ENCODE measurements at places on chromosomes 11 and 22. TPM values are rescaled to one million over a fixed set of nuclear protein-coding genes. Genes with fewer than 3 reads are reported as not detected.

DNA sequence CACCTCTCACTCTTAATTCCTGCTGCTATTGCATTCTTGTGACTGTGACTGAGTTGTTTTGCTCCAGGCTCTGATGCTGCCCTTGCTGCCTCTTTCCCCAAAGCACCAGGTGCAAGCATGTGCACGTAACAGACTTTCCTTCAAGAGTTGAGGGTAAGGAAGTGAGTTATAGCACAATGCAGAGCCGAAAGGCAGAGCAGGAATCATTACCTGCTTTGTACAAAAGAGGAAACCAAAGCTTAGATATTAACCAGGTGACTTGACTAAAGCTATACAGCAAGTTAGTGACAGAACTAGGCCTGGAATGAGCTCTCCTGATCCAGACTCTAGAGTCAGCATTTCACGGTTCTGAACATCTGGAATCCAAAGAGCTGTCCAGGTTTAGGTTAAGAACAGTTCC lies 33.6 kb downstream of the NEU3 start:
- no peaks in the 10 kb centered on the region for H3K27me3 ChIP-seq
- no peak overlapping the region for H3K4me3 ChIP-seq
- no peak for DNase-seq

DNA sequence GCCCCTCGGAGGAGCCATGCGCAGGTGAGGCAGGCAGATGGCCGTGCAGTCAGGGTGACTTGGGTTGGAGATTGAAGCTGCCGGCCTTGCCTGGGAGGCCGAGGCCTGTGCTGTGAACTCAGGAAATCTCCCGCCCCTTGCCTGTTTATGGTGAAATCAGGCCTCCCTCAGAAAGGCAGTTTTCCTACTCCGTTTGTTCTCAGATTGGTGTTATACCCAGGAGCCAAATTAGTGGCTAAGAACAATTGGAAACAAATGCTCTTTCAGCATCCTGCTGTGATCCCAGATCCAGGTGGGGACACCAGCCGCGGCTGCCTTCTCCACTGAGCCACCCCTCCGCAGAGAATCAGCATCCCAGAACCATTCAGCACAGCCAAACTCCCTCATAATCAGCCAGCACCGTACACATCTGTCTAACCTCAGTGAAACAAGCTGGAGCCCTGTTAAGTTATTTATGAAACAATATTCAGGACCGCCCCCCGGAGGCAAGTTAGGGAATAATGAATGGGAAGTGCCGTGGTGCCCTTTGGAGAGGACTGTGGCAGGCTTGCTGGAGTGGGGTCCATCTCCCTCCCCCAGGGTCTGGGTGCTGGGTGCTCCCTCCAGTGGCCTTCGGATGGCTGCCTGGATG lies 60.0 kb downstream of the PKNOX2 start:
- H3K27me3 ChIP-seq: no peaks in the 10 kb centered on the region
- H3K4me3 ChIP-seq: no peak overlapping the region
- H3K27ac ChIP-seq: peak overlapping the region; percentile 34

DNA sequence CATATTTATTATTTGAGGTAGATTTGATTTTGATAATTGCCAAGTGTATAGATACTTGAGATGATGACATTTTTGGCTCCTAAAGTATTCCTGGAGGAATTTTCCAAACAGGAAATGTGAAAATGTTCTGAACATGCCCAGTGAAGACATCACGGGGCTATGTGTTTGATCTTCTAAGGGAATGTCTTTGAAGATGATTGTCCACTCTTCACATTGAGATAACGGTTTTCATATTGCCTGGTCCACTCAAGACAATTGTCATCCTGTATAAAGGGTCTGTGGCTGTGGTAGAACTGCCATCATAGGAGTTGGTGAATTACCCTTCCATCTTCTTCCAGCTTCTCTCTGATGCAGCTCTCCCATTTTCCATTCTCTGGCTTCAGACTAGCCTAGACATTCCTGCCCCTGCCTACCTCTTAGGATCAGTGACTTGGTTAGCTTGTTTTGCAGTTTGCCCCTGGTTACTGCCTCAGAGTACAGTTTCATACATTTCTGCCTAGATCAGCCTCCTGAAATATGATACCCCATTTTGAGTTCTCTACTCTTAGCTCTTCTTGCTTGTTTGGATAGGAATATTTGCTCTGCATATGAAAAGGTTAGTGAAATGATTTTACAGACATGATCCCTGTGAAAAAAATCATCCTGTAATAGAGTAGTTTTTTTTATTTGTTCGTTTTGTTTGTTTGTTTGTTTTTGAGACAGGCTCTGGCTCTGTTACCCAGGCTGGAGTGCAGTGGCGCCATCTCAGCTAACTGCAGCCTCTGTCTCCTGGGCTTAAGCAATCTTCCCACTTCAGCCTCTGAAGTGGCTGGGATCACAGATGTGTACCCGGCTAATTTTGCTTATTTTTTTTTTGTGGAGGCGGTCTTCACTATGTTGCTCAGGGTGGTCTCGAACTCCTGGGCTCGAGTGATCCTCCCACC lies 111.4 kb upstream of the SORL1-AS1 start:
- H3K27ac ChIP-seq: no peak overlapping the region
- no peak overlapping the region for H3K4me3 ChIP-seq
- H3K4me1 ChIP-seq: no peaks in the 10 kb centered on the region
- H3K27me3 ChIP-seq: no peaks in the 10 kb centered on the region
- H3K36me3 ChIP-seq: no peaks in the 10 kb centered on the region

DNA sequence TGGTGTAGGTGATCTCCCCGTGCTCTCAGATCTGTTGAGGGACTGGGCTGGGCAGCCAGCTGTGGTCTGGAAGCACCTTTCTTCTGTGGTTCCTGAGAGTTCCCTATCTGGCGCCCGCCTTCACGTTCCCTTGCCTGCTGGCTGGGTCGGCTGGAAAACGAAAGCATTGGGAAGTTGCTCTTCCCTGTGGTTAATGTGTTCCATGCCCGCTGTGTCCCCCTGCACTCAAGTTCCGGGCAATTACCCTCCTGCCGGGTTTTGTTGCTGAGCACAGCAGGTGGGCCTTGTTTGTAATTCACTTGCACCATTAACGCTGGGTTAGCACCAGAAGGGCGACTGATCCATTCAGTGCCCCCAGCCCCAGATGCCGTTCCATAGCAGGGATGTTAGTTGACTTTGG lies 134.1 kb downstream of the GRIK4 start:
- H3K4me1 ChIP-seq: no peaks in the 10 kb centered on the region
- no peak overlapping the region for H3K4me3 ChIP-seq
- no peaks in the 10 kb centered on the region for H3K27me3 ChIP-seq
- H3K27ac ChIP-seq: no peak overlapping the region

GRCh38 chr11:12502046-12502445 lies 124.7 kb downstream of the PARVA start:
- peaks cover 31% of the 10 kb centered on the region for H3K4me1 ChIP-seq
- DNase-seq: peak; percentile 3
- H3K27ac ChIP-seq: no peak overlapping the region
- peaks cover 19% of the 10 kb centered on the region for H3K36me3 ChIP-seq
- no peak overlapping the region for H3K4me3 ChIP-seq

The OR8G1 gene
- not detected for total RNA-seq

DNA sequence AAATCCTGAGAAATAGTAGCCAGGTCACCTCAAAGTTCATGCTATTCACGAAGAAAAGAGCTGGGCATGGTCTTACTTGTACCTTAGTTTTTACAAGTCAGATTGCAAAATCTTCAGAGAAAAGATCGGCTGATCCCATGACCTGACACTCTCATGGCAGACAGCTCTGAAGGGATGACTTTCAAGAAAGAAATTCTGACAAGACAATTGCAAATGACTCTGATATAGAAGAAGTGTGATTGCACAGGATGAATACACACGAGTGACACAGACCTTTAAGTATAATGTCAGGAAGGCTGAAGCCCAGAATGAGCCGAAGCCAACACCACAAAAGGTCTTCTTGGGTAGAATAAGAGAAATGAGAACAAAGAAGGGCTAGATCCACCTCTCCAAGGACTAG lies 59.4 kb upstream of the DRD2 start:
- no peak for DNase-seq
- no peak overlapping the region for H3K27ac ChIP-seq
- H3K4me3 ChIP-seq: no peak overlapping the region

The SCGB1C1 gene
- total RNA-seq: not detected

Data from esophagus muscularis mucosa (tissue), 4 donors.